Effector memory CD8-positive, alpha-beta T cell (primary cell): ENCODE measurements at places on chromosomes 1 and 21.

- DNase-seq = no peak
These were observed 373.6 kb downstream of the PBX1 start for GRCh38 chr1:164932580-164932979.

- DNase-seq = no peak
These were observed 360.7 kb downstream of the TBX15 start for GRCh38 chr1:118627435-118627834.

DNA sequence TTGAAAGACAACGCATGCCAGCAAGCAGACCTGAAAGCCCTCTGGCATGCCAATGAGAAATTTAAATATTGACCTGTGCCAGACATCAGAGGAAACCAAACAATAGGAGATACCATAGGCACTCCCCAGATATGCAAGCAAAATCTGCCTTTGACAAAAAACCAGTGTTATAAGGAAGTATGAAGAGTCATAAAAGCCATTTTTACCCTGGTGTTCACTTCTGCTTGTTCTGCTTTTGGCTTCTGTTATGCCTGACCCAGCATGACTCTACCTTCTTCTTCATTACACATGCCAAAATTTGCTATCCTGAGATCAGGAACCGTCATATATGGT lies 26.4 kb downstream of the NPHS2 start:
- DNase-seq = no peak

DNA sequence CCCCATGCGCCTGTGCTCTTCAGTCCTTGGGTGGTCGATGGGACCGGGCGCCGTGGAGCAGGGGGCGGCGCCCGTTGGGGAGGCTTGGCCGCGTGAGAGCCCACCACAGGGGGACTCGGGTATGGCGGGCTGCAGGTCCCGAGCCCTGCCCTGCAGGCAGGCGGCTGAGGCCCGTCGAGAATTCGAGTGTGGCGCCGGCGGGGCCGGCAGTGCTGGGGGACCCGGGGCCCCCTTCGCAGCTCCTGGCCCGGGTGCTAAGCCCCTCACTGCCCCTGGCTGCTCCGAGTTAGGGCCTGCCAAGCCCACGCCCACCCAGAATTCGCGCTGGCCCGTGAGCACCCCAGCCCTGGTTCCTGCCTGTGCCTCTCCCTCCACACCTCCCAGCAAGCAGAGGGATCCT lies 26.1 kb downstream of the TLR5 start:
- no peak for DNase-seq

DNA sequence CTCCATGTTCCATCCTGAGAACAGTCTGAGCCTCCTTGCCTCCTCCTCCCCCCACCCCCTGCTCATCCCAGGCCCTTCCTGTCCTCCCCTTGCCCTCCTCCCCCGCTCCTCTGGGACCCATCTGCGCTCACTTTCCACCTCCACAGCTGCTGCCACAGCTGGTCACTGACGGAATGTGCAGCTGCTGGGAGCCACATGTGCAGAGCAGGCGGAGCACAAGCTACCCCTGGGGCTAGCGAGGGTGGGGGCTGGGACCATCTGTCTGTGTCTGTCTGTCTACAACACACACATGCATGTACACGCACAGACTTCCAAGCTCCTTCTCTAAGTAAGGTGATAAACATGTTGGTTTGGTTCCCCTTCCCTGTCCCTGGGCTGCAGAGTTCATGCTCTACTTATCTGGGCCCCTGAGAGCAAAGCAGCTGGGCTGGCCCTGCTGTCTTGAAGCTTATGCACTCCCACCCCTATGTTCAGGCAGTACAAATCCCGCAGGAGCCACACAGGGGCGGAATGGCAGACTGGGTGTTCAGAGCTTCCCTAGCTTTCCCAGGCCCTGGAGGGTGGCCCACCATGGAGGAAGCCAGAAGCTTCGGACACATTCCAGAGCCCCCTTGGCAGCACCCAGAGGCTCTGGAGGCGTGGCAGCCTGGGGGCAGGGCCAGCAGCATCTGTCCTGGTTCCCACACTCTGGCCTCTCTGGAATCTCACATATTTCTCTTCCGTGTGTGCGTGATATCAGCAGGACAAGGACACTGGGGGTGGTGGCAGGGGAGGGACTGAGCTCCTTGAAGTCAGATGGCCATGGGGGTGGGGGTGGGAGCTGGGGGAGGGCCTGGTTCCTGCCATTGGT lies 7.0 kb upstream of the HEYL start:
- no peak for DNase-seq

- DNase-seq = no peak
These were observed 12.5 kb upstream of the FAM76A start for GRCh38 chr1:27713139-27713725.

DNA sequence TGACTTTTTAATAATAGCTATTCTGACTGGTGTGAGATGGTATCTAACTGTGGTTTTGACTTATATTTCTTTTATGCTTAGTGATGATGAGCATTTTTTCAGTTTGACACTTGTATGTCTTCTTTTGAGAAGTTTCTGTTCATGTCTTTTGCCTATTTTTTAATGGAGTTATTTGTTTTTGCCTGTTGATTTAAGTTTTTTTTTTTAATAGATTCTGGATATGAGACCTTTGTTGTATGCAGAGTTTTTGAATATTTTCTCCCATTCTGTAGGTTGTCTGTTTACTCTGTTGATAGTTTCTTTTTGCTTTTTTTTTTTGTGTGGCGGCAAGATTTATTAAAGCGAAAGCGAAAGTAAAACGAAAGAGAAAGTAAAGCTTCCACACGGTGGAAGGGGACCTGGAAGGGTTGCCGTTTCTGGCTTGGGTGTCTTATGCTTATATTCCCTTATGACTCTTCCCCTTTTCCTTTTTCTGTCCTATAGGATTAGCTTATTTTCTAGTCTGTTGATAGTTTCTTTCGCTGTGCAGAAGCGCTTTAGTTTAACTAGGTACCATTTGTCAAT lies 67.6 kb downstream of the TBX19 start:
- DNase-seq = no peak

- no peak for DNase-seq
These were observed 67.4 kb downstream of the DMRTB1 start for GRCh38 chr1:53526451-53527101.

DNA sequence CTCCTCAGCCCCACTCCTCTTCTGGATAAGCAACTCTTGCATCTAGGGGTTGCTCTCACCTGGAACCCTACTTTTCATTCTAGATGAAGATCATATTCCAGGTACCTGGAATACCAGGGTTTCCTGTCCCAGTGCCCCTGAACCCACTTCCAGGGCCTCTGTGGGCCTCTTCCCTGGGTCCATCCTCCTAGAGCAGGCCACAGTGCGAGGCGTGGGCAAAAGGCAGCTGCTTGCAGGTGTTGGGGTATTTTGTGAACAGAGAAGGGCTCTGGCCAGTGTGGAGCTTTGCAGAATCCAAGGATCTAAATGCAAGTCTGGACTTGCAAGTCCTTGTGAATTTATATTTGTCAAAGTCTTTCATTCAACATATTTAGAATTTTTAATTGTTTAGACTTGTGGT lies 240.4 kb upstream of the POU3F1 start:
- DNase-seq = no peak

DNA sequence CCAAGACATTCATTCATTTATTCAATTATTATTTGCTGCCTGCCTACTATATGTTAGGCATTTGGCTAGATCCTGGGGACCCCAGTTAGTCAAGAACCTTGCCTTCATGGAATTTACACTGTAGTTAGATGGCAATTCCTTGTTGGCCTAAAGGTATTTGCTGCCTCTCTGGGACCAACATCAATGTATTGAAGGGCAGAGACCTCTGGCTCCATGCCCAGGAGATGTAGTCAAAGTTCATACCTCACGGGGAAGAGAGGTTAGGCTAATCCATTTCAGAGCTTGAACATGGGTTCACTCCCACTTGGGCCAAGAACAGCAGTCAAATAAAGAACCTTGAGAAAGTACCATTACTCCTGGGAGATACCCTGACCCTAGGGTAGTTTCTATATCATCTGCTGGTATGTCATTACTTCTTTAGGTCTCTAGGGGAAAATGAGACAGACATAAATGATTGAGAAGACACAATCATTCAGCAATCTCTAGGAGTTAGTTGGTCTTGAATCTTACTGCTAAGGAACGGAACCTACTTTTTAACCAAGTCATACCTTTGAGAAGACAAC lies 32.0 kb downstream of the SORT1 start:
- no peak for DNase-seq

DNA sequence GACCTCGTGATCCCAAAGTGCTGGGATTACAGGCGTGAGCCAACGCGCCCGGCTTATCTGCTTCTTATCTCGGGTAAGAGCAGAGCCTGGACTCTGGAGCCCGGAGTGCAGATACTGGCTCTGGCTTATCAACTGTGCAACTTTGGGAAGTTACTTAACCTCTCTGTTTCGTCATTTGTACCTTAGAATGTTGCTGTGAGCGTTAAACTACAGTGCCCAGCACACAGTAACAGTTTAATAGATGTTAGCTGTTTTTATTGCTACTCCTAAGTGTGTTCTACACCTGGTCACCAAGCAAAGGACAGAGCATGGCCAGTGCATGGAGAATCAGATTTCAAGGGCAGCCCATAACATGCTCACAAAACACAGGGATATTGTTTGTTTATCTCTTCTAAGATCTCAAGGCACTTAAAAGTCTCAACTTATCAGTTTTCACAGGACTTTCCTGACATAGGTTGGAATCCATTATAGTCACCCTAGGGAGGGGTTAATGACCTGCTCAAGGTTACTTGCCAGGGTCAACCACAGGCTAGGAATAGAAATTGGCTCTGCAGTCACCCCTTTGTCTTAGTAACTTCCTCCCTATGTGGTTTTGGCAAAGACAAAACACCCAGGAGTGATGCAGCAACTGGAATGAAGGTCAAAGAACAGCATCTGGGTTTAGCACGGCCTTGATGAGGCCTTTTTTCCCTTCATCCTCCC lies 22.5 kb upstream of the SRP9 start:
- DNase-seq = no peak

DNA sequence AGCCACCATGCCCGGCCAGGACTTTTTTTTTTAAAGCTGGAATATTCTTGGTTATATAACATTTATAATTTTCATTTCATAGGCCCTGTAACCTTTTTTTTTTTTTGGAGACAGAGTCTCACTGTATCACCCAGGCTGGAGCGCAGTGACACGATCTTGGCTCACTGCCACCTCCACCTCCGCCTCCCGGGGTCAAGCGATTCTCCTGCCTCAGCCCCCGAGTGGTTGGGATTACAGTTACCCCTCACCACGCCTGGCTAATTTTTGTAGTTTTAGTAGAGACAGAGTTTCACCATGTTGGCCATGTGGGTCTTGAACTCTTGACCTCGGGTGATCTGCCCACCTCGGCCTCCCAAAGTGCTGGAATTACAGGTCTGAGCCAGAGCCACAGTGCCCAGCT lies 12.6 kb downstream of the ZYG11B start:
- DNase-seq = no peak
